ENCODE measurements at places on chromosomes 7 and 10. TPM values are rescaled to one million over a fixed set of nuclear protein-coding genes. Genes with fewer than 3 reads are reported as not detected.

GRCh38 chr10:97075961-97076525 is 109.7 kb downstream of the SLIT1 start:
- no peak for DNase-seq

The GPAM gene
- total RNA-seq = 211 TPM

DNA sequence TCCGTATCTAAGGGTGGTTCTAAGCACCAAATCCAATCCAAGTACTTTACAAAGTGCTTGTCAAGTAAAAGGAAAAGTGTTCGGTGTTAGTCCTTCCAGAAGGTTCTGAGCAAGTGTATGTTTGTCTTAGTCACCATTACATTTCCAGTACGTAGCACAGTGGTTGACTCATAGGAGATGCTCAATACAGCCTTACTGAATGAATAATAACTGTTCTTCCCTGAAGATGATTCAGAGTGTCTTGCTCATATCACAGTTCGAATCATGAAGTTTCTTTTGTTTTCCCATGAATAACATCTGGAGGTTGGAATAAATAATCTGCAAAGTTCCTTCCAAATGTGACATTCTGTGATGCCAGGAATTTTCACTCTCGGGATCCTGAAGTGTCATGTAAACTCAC is 53.4 kb downstream of the WNT2 start:
- DNase-seq = no peak

- no peak for DNase-seq
Observed at GRCh38 chr7:47441796-47442604, 139.9 kb downstream of the TNS3 start.

The GJD4 gene
- not detected for total RNA-seq

DNA sequence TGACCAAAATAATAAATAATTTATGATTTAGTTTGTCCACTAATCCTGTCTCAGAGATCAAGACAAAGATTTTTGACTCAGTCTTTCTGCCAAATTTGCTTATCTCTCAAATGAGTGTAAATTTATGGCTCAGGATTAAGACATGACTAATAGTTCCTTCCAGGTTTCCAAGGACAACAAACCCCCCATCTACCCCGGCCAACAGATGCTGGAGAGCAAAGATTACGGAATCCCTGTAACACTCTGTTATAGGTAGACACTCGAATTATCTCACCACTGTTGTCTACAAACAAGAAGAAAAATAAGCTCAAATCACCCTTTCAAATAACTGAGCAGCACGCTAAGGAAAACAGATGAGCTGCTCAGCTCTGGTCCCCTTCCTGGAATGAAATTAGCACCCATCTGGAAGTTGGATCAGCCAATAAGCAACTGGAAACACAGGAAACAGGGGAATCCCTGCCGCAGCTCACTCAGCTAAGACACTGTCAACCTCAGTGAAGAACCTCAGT is 56.8 kb upstream of the SVIL start:
- DNase-seq = no peak

DNA sequence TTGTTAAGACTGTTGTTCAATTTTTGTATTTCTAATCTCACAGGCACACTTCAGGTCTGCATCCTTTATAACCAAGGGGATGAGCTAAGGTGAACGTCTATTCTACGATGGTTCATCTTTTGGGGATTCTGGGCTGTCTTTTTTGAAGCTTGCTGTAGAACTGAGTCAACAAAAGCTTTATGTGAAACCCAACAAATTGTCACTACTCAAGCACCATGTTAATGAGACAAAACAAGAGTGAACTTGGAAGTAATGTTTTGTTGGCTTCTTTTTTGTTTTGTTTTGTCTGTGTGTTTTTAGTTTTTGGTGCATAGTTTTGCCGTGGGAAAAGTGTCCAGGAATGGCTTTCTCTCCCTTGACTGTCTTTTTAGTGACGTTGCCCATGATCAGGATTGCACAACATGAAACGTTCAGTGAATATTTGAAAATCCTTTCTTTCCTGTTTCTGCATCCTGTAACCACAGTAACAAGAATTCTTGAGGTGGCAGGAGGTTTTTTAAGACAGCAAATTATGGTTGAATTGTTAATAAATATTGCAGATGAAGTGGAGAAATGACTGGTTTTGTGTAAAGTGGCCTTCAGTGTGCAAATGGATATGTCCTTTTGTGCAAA is 65.6 kb downstream of the WIPF3 start:
- DNase-seq = no peak

The EPHB6 gene
- 6.3 TPM for total RNA-seq

DNA sequence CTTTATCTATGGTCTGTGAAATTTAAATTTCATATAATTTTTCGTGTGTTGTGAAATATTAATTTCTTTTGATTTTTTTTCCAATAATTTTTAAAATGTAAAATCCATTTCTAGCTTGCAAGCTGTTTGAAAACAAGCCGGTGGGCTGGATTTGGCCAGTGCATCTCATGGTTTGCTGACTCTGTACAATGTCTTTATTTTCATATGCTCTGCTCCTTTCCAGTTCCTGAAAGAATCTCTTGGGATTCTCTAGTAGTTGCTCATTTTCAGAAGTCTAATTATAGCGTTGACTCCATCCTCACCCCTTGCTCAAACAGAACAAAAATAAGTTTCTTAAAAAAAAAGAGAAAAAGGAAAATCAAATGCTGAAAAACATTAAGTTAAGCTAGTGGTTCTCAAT is 21.4 kb downstream of the UBN2 start:
- no peak for DNase-seq

The GBX1 gene
- total RNA-seq = not detected

DNA sequence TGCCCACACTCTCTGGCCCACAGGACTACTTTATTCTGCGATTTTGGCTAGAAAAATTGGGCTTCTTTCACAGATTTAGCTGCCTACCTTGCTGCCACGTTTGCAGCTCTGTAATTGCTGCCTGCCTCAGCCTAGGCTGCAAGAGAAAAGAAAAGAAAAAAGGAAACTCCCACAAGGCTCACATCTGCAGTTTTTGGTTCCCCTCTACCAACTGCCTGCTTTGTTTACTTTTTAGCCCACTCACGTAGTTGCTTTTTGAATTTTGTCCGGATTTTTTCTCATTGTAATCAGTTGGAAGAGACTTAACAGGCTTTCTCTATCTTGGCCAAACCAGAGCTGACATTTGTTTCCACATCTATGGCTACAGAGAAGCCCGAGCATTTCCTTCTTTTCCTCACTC is 24.3 kb downstream of the SUN3 start:
- no peak for DNase-seq

DNA sequence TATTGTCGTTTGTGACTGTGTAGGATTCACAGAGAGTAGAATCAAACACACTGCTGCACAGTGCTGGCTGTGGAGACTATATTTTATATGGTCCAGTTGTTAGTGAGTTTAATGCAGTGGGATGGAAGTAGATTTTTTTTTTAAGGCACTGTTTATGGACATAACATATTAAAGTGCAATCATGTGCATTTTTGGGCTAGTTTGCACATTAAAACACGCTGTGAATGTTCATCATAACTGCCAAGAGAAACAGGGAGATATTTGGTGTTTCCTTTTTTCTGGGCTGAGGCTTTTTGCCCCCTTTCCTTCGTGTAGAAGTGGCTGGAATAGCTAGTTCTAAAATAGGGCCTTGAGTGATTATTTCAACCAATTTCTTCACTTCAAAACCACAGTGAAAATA is 139.2 kb downstream of the MYOF start:
- no peak for DNase-seq

DNA sequence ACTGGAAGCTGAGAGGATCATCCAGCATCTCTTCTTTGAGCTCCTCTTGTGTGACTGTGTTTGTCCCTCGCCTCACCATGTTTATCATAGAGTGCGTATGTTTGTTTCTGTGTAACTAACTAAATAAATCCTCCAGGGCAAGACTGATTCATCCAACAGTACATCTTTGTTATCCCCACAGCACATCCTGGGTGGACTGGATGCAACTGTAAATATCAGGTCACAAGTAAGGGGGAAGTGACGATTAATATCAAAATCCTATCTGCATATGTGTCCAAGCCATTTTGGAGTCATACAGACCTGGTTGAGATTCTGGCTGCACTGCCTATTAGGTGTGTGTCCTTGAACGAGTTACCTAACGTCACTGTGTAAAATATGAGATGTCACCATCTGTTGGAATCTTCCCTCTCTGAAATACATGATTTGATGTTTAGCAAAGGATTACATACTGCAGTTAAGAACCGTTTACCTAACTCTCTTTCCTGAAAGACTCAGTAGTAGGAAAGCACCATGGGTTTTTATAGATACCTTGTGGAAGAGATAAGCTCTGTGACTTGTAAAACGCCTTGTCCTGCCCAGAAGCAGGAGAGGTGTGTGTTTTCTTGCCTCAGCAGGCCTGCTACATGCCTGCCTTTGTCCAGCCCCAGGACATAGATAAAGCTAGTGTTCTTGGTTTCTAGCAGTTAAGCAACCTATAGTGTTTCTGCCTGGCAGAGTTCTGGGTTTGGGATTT is 25.8 kb downstream of the WBP1L start:
- DNase-seq = no peak

The CTAGE4 gene
- 0.58 TPM for total RNA-seq

The ZNF394 gene
- total RNA-seq = 24.4 TPM

The SEMA3D gene
- total RNA-seq = 1.9 TPM

The AKR1C4 gene
- not detected for total RNA-seq

The RNLS gene
- 10.2 TPM for total RNA-seq

The OR2A42 gene
- not detected for total RNA-seq

GRCh38 chr10:27319752-27320431 is 79.3 kb upstream of the ACBD5 start:
- no peak for DNase-seq

- no peak for DNase-seq
Observed at GRCh38 chr7:102925976-102926782, 13.4 kb downstream of the LRRC17 start.

- no peak for DNase-seq
Observed at GRCh38 chr7:130393101-130393561, 12.8 kb downstream of the CPA1 start.

The HOXA5 gene
- 15.3 TPM for total RNA-seq

Measured in mesenteric fat pad (tissue), 1 donor.